Karpas-422 (cell line): ENCODE measurements at places on chromosomes 5 and 9.

DNA sequence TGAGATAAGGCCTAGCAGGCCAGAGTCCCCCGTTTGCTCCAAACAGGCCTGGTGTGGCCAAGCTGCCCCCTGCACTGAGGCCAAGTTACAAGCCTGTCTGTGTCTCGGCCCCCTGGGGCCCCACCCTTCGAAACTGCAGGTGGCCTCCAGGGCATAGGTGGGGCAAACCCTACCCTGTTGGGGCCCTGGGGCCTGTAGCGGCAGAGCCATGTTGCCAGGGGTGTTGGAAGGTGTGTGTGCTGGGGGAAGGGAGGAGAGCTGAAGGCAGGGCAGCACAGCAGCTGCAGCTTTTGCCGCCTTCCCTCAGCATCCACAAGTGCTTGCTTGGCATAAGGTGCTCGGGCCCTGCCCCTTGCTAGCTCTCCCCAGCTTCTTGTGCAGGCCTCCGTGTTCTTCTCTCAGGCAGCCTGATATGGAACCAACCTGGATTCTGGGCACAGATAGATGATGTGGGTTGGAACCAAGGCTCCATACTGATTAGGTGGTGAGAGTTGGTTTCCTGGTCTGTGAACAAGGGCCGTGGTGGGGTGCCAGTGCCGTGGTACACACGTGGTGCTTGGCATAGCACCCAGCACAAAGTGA lies 12.7 kb downstream of the IRF1 start:
- no peak for DNase-seq

- DNase-seq, result no peak
Measured at GRCh38 chr9:88953381-88954029, 37.8 kb upstream of the S1PR3 start.

- no peak for DNase-seq
Measured at GRCh38 chr9:135586601-135587109, 25.1 kb downstream of the PAEP start.

DNA sequence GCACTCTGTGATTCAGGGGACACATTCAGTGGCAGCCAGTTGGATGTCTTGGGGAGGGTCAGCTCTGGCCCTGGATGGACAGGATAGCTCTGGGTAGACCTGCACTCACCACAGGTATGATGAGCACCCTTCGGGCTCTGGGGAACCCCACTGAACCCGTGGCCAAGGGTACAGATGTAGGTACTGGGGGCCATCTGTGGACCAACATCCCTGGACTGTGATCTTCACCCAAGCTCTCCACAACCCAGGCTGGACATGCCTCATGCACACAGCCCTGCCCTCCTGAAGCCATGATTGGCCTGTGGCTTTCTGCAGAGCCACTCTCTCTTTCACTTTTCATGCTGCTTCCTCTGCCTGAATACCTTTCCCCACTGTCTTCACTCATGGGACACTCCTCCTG lies 15.6 kb upstream of the ACSL6 start:
- DNase-seq, result no peak

DNA sequence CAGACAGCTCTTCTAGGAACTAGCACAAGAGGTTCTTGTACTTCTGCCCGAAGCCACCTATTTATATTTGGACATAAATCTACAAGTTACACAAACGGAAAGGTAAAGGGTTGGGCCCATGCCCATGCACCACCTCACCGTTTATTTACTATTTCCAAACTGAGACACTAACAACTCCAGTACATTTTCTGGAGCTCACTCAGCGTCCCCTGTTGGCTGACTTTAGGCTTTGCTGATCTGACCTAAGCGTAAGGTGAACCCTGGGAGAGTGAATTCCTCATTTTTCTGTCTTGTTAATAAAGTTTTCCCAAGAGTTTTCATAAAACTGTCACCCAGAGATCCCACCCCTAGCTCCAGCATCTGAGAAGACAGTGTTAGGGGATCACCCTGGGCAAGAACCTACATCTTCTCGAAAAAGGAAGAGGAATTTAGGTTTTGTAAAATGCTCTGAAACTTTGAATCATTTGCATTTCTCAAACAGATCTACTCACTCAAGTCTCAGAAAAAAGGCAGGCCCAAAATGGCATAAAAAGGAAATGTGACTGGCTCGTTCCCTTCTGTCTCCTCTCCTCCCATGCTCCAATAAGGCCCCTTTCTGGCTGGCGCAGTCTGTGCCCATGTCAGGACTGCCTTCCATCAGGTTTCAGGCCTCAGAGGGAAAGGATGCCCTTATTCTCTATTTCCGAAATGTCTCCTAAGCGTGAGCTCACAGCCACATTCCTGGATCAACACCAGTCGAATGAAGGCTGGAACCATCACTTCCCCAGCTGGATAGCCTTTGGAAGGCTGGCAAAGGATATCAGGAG lies 201.3 kb downstream of the FANCC start:
- no peak for DNase-seq

GRCh38 chr9:3874449-3875360 lies 348.9 kb upstream of the RFX3 start:
- no peak for DNase-seq

DNA sequence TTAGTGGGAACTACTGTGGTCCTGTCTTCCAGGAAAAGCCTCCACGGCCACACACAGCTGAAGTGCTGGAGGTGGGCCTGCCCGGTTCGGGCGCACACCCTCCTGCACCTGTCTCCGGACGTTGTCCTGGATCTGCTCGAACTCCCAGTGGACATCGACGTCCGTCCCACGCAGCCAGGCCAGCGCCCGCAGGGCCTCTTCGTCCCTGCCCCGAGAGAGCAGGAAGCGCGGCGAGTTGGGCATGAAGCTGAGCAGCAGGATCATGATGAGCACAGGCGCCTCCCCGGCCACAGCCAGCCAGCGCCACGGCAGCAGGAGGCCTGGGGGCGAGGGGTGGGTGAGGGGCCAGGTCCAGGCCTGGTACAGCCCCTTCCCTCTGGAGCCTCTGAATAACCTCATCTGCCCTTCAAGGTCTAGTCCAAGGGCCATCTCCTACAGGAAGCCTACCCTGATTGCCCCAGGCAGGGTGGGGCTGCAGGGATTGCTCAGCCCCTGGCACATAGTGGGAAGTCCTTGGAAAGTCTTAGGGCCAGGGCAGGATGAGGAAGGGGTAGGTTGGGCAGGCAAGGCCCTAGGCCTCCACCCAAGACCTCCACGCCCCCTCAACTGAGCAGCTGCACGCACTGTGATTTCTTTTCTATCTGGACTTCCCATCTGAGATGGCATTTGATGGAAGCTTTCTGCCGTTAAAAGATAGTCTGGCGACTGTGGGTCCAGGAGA lies 3.4 kb downstream of the SLC2A6 start:
- no peak for DNase-seq

- no peak for DNase-seq
Measured at GRCh38 chr9:133943781-133944745, 48.1 kb downstream of the VAV2 start.
